ENCODE measurements at places on chromosomes 3 and 15.
A peak's percentile ranks its signal among the peaks of the same experiment; 100 is the strongest.

DNA sequence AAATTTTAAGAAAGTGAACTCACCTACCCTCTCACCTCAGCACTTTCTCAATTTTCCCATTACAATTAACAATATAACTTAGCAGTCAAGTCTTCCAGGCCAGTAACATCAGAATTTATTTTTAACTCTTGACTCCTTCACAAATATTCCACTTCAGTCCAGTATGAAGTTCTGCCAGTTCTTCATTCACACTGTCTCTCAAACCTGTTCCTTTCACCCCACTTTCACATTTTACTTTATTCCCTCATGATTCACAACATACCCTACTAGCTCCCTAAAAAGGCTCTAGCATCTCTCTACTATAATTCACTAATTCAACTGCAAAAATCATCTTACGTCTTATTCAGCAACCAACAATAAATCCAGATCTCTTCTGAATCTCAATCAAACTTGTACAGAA, 3.8 kb downstream of the GSK3B start:
- no peak for DNase-seq

GRCh38 chr3:136914739-136915138, 43.0 kb upstream of the IL20RB start:
- DNase-seq: no peak

DNA sequence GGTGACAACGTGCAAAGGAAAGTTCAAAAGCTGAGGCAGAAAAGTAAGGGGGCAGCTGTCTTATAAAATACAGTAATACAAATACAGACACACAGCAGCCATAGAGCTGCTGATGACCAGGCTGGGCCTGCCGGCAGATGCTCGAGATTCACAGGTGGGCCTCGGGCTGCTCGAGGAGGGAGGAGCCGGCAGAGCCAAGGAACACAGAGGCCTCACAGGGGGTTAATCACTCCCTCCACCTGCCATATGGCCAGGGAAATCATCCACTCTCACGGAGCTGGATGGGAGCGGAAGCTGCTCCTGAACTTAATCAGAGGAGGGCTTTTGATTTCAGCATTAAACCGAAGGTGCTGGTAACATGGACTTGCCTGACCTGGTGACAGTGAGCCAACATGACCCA, 29.6 kb upstream of the MGLL start:
- DNase-seq: peak; percentile 85

GRCh38 chr15:100125401-100126191, 216.2 kb downstream of the ADAMTS17 start:
- DNase-seq: no peak

DNA sequence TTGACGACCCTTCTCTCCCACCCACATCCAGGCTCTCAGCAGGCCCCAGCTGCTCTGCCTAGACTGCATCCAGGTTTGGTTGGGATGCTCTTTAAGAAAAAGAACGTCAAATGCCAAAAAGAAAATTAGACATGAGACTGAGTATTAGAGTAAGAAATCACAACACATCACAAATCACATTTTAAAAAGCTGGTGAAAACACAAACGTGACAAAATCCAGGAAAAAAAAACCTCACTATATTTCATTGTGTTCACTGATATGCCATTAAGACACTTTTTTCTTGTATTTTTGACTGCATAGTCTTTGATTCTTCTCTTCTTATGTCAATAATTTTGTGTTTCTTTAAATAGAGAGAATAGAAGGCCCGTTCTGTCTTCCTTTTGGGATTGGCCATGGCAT, 243.7 kb downstream of the TLE3 start:
- DNase-seq: no peak

- DNase-seq: no peak
Measured at GRCh38 chr15:28060005-28060404, 39.1 kb downstream of the OCA2 start.

DNA sequence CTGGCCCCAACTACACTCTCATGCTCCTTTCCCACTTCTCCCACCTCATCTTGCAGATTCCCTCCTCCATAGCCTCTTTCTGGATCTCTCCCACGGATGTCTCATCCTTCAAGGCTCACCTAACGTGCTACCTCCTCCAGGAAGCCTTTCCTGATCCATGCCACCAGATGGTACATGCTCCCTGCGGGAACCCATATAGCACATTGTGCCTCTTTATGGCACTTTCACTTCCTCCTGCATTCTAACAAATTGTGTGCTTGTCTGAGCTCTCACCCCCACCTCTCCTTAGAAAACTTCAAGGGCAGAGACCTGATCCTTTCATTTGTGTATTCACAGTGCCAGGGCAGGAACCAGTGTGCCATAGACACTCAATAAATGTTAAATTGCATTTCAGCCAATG, 63.0 kb downstream of the HES1 start:
- DNase-seq: no peak

GRCh38 chr15:66847565-66847991, 145.5 kb downstream of the SMAD6 start:
- DNase-seq: no peak

- no peak for DNase-seq
Measured at GRCh38 chr3:11541321-11542303, 102.1 kb downstream of the VGLL4 start.

- DNase-seq: peak; percentile 59
Measured at GRCh38 chr3:172595664-172596393, 72.6 kb upstream of the TNFSF10 start.

DNA sequence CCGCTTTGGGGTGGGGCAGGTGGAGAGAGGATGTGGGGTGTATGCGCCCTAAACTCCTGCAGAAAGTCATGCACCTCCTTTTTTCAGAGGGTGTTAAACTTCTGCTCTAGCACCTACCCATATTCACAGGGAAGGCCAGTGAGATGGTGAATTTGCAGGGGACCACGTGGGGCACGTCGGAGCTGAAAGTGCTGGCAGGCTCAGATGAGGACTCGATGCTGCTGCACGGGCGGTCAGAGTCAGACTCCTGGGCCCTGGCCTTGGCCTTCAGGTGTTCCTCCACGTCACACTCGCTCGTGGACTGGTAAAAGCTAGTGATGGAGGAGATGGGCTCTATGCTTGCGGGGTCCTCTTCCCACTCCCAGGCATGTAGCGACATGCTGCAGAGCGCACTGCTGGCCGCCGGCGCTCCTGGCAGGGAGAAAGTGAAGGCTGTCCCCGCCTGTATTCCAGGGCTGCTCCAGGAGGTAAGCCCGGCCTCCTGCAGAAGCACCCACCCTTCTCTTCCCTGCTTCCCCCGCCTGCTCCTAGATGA, 883 bp downstream of the CFAP92 start:
- DNase-seq: no peak

GRCh38 chr3:126304704-126305103, 52.5 kb downstream of the KLF15 start:
- no peak for DNase-seq

DNA sequence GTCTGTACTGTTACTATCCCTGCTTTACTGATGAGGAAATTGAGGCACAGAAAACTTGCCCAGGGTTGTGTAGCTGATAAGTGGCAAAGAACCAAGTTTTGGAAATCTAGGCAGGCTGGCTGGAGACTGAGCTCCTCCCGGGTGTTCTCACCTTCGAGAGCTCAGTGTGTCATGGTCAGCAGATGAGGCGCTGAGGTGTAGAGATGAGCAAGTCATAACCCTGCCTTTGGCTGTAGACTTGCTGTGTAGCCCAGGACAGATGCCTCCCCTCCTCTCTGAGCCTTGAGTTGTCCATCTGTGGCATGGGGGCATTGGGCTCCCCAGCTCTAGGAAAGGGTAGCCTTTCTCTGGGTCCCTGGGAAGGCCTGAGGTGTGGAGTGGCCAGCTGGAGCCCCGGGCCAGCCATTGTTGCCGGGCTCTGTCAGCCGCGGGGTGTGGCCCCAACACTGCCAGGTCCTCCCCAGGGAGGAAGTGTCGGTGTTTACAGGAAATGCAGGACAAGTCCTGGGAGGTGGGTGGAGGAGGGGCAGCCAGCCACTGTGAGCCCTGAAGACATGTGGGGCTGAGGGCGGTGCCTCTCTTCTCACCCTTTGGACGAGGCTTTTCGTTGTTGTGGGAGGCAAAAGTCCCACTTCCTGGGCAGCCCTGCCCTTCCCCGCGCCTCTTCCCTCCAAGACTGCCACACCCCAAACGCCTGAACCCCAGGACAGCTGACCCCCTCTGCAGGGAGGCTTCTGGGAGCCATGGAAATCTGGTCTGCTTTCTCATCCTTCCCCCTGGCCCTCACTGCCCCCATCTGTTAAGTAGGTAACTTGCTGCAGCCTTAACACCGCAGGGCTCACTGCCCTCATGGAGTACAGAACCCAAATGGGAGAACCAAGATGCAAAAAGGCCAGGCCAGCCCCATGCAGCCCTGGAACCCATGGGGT, 29.1 kb downstream of the FGD5 start:
- DNase-seq: no peak

- peak; percentile 74 for DNase-seq
Measured at GRCh38 chr3:9249273-9250192, at the start of gene SRGAP3. Gene SRGAP3, minus strand, starts transcription at chr3:9249646. Its CDS starts 695 bp downstream, at chr3:9248951.

GRCh38 chr15:41832875-41833274, 5.0 kb downstream of the JMJD7 start:
- no peak for DNase-seq

DNA sequence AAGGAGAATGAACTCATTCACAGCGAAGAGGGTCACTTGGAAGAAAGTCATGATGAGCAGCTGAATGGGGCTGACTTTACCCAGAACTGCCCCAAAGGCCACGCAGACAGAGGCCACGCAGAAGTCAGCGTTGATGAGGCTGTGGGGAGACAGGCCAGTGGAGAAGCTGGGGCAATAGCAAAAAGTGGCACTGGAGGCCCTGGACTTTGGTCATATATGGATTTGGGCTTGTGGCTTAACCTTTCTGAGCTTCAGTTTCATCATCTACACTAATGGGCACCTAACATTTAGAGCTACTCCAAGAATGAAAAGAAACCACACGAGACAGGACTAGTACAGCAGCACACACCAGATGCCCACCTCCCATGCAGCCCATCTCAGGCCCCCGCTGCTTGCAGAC, 13.3 kb downstream of the RHCG start:
- DNase-seq: no peak

- no peak for DNase-seq
Measured at GRCh38 chr3:197846491-197846890, 55.4 kb downstream of the LRCH3 start.

DNA sequence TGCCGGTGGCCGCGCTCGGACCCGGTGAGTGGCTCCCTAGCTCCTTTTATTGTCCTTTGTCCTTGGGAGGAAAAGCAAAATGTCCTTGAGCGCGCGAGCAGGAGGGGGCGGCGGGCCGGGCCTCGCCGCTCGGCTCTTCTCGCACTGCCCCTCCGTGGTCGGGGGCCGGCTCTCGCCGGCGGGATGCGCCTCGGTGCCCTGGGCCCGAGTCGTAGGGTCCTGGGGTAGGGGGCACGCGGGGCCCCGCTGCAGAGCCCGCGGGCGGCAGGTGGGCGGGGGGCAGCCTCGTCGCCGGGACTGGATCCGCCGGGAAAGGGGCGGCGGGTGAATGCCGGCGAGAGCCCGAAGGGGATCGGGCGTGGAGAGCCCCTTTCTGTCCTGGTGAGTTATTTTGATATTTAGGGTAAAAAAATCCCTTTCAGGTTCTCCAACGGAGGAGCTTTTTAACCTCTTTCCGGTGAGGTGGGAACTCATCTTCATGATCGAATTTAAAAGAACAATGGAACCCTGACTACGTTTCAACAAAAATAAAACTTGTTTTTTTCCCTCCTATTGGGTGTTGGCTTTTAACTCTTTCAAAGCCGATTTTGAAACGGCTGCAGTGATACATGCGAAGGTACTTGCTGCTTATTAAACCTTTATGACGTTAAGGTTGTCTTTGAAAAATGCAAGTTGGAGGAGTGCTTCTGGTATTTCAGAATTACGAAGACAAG, 16.8 kb upstream of the CHD2 start:
- DNase-seq: no peak

DNA sequence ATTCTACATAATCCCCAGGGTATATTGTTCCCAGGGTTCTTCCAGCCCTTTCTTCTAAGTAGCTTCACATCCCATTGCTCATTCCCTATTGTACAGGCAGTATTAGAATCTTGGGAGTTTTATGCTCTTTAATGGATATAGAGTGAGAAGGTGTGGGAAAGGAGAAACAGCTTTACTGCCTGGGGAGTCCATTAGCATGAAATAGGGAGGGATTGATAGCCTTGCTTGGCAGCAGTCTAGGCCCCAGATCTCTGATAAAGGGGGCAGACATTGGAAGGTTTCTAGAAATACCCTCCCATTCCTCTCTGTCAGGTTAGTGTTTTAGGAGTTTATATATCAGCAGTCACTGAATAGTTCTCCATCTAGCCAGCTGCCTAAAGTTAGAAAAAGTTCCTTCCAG, 334.3 kb downstream of the UNC13C start:
- no peak for DNase-seq

- no peak for DNase-seq
Measured at GRCh38 chr15:81982808-81983207, 63.0 kb downstream of the MEX3B start.

GRCh38 chr15:77392762-77393470, 27.0 kb downstream of the PEAK1 start:
- DNase-seq: no peak

GRCh38 chr3:123755501-123755900, 128.6 kb downstream of the MYLK start:
- DNase-seq: no peak

DNA sequence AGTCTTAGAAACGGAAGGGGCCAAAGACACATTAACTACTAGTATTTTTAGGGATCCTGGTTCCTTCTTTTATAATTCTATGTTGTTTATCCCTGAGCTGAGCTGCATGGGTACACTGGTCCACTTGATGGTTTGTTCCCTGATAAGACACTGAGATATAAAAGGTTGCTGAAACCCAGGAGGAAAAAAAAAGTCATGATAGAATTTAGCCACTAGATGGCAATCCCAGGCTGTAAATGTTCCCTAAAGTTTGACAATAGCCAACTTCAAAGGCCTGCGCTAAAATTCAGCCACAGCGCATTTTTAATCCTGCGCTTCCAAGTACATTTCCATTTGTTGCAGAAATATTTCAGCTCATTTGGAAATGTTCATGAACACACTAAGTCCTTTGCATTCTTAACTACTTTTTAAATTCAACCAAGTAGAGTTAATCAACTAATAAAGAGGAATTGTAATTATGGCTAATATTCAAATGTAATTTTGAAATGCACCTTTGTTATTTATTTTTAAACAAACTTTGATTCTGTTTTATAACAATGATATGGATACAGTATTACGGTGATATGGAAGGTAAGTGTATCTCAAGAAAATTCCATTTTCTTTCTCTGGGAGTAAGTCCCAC, 249.3 kb upstream of the FEZF2 start:
- no peak for DNase-seq

GRCh38 chr3:62229908-62230307, 143.4 kb downstream of the FEZF2 start:
- no peak for DNase-seq

GRCh38 chr3:132709761-132710160, 12.4 kb downstream of the NPHP3 start:
- no peak for DNase-seq
